Small intestine (tissue), 16 donors: ENCODE measurements at places on chromosomes 11 and 22. TPM values are rescaled to one million over a fixed set of nuclear protein-coding genes. Genes with fewer than 3 reads are reported as not detected.

DNA sequence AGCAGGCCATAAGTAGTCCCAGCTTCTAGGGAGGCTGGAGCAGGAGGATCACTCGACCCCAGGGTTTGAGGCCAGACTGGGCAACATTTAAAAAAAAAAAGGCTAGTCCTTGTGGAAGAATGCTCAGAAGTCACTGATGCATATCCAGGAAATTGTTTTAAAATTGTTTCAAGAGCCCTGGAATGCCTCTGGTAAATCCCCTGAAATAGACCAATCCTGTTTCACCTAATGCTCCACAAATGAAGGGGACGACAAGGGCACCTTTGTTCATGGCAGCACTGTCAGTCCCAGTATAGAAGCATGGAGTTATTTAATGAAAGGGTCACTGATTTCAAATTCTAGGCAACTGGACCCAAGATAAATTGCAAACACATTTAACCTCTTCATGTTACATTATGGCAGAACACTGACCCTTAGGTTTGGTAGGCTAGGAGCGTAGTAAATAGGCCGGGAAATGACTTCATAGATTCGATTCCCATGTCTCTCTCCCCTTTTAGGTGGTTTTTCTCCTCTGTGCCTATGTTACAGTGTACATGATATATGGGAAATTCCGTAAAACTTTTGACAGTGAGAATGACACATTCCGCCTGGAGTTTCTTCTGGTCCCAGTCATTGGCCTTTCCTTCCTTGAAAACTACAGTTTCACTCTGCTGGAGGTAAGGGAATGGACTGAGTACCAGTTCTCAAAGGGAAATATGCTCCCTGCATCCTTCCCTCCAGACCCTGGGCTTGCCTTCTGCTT, 11.4 kb downstream of the KDELR3 start:
- DNase-seq: no peak
- H3K4me3 ChIP-seq: no peak overlapping the region
- no peaks in the 10 kb centered on the region for H3K27me3 ChIP-seq
- no peak overlapping the region for H3K27ac ChIP-seq
- H3K4me1 ChIP-seq: no peaks in the 10 kb centered on the region

- DNase-seq: peak; percentile 4
- no peak overlapping the region for H3K27ac ChIP-seq
- no peaks in the 10 kb centered on the region for H3K36me3 ChIP-seq
- H3K27me3 ChIP-seq: no peaks in the 10 kb centered on the region
Measured at GRCh38 chr11:103877221-103877620, 159.2 kb upstream of the DDI1 start.

GRCh38 chr22:48424201-48424627, 1403.5 kb downstream of the BRD1 start:
- no peak for DNase-seq
- no peak overlapping the region for H3K27ac ChIP-seq
- H3K4me3 ChIP-seq: no peak overlapping the region

GRCh38 chr11:82750643-82751139, 17.0 kb upstream of the FAM181B start:
- H3K36me3 ChIP-seq: no peaks in the 10 kb centered on the region
- no peak overlapping the region for H3K4me3 ChIP-seq
- no peak for DNase-seq
- H3K27ac ChIP-seq: no peak overlapping the region

GRCh38 chr11:46519351-46519750, 74.5 kb downstream of the AMBRA1 start:
- no peaks in the 10 kb centered on the region for H3K36me3 ChIP-seq
- no peak for DNase-seq
- no peak overlapping the region for H3K27ac ChIP-seq
- H3K4me3 ChIP-seq: no peak overlapping the region

- no peak overlapping the region for H3K4me3 ChIP-seq
- no peaks in the 10 kb centered on the region for H3K36me3 ChIP-seq
- no peak overlapping the region for H3K27ac ChIP-seq
- DNase-seq: no peak
- H3K4me1 ChIP-seq: peaks cover 20% of the 10 kb centered on the region
- no peaks in the 10 kb centered on the region for H3K27me3 ChIP-seq
Measured at GRCh38 chr22:37011472-37011871, 7.8 kb downstream of the TST start.

- H3K27me3 ChIP-seq: no peaks in the 10 kb centered on the region
- no peak overlapping the region for H3K4me3 ChIP-seq
- peaks cover 3% of the 10 kb centered on the region for H3K36me3 ChIP-seq
- no peak for DNase-seq
Measured at GRCh38 chr11:20051469-20052399, 108.5 kb downstream of the DBX1 start.

DNA sequence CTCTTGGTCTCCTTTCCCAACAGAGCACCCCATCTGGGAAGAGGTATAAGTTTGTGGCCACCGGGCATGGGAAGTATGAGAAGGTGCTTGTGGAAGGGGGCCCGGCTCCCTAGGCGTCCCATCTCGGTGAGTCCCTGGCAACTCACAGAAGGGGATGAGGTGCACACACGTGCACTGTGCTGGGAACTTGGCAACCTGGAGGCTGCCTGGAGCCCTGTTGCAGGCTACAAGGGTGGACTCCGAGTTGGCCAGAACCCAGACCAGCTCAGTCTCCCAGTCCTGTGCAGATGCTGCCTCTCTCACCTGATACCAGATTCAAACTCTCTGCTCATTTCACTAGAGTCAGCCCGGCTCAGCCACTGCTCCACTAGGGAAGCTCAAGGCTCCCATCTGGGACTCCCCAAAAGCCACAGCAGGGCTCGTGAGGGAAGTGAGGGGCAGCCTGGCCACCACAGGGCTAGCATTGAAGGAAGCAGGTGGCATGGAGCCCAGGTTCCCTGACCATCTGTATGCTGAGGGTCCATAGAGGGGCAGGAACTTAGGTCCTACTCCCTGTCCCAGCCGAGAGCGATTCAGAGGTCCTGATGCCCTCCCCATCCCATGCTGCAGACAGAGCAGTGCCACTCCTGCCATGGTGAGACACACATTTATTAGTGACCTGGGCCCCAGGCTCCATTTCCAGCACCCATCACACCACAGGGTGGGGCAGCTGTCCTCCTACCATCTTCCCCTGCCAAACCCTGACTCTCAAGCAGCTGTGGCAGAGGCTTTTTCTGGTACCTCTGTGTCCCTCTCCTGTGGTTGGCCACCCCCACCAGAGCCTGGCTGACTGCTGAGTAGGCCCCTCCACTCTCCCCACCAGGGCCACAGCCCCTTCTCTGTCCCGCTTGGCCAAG, 4.0 kb downstream of the PRR33 start:
- no peak overlapping the region for H3K27ac ChIP-seq
- H3K4me3 ChIP-seq: no peak overlapping the region
- no peak for DNase-seq
- no peaks in the 10 kb centered on the region for H3K36me3 ChIP-seq
- peaks cover 2% of the 10 kb centered on the region for H3K4me1 ChIP-seq
- peaks cover 3% of the 10 kb centered on the region for H3K27me3 ChIP-seq

PGA3 gene
- 10.3 TPM for polyA plus RNA-seq

FAT3 gene
- polyA plus RNA-seq: 0.01 TPM

PAMR1 gene
- not detected for polyA plus RNA-seq

OR52N4 gene
- polyA plus RNA-seq: not detected

PHETA2 gene
- polyA plus RNA-seq: 11.6 TPM
